ENCODE measurements at places on chromosomes 11 and 22.

DNA sequence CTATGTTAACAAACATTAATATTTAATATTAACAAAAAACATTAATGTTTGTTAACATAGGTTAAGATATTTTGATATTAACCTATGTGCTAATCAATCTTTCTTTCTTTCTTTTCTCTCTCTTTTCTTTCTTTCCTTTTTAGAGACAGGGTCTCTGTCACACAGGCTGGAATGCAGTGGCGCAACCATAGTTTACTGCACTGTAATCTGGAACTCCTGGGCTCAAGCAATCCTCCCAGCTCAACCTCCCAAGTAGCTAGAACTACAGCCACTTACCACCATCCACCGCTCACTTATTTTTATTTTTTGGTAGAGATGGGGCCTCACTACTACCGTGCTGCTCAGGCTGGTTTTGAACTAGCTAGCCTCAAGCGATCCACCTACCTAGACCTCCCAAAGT, 13.2 kb downstream of the SIK3 start:
- peaks cover 63% of the 10 kb centered on the region for H3K4me1 ChIP-seq
- H3K27ac ChIP-seq, result no peak overlapping the region
- no peaks in the 10 kb centered on the region for H3K36me3 ChIP-seq
- H3K27me3 ChIP-seq, result no peaks in the 10 kb centered on the region
- H3K4me3 ChIP-seq, result no peak overlapping the region

DNA sequence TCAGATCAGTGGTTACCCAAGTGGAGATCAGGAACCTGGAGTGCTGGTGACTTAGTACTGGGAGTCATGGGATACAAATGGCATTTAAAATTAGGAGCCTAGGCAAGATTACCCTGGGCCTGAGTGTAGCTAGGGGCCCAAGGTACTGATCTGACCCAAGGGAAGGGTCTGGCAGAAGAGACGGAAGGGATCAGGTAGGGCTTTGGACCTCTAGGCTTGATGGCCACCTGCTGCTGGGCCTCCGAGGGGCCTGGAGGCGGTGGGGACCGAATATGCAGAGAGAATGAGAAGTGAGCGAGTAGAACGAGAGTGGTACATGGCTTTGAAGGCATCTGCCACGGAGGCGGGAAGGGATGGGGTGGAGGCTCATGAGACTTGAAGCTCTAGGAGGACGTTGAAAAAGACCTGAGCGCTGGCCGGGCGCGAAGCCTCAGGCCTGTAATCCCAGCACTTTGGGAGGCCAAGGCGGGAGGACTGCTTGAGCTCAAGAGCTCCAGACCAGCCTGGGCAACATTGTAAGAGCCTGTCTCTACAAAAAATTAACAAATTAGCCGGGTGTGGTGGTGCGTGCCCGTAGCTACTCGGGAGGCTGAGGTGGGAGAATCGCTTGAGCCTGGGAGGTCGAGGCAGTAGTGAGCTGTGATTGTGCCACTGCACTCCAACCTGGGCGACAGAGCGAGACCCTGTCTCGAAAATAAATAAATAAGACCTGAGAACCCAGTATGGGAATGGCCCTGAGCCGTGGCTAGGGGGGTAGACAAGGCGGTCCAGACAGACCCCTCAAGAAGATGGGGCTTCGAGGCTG, 563 bp upstream of the PPIL2 start:
- no peak for DNase-seq
- H3K27me3 ChIP-seq, result no peaks in the 10 kb centered on the region
- peaks cover 18% of the 10 kb centered on the region for H3K4me1 ChIP-seq
- peak overlapping the region; percentile 88 for H3K4me3 ChIP-seq
- H3K36me3 ChIP-seq, result no peaks in the 10 kb centered on the region

DNA sequence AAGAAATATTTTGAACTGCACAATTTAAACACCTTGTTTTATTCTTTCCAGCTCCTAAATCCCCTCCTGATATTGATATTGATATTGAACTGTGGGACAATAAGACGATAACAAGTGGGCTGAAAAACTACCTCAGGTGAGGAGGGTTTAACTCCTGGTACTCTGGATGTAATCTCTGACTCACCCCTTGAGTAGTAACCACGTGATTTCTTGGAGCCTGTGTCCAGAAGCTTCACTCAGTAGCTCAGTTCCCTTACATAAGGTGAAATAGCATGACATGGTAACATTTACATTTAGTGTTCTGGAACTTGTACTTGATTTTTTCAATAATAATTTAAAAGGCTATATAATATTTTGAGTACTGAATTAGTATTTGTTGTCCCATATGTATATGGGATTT, 168.0 kb downstream of the PGR start:
- H3K36me3 ChIP-seq, result peaks cover 45% of the 10 kb centered on the region
- H3K27me3 ChIP-seq, result no peaks in the 10 kb centered on the region
- no peak for DNase-seq
- H3K4me1 ChIP-seq, result no peaks in the 10 kb centered on the region

- no peak overlapping the region for H3K4me3 ChIP-seq
- no peaks in the 10 kb centered on the region for H3K27me3 ChIP-seq
- H3K4me1 ChIP-seq, result no peaks in the 10 kb centered on the region
Observed at GRCh38 chr11:95277868-95278267, 46.9 kb upstream of the SESN3 start.

DNA sequence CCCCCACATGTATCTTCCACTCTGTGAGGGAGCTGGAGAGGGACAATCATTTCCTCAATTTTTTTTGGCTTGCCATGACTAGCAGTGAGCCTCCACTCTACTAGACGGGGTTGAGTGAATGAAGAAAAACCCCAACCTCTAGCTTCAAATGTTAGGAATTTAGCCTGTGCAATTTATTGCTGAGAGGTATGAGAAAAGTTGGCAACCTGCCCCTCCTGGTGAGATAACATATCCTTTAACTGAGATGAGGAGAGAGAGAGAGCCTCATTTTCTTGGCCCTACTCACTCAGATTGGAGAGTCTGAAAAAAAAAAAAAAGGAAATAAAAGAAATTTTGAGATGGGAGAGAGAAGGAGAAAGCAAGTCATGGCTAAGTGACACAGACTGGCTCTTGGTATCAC, 218.2 kb upstream of the CARD18 start:
- H3K4me1 ChIP-seq, result no peaks in the 10 kb centered on the region
- H3K36me3 ChIP-seq, result no peaks in the 10 kb centered on the region
- H3K4me3 ChIP-seq, result no peak overlapping the region
- DNase-seq, result no peak

DNA sequence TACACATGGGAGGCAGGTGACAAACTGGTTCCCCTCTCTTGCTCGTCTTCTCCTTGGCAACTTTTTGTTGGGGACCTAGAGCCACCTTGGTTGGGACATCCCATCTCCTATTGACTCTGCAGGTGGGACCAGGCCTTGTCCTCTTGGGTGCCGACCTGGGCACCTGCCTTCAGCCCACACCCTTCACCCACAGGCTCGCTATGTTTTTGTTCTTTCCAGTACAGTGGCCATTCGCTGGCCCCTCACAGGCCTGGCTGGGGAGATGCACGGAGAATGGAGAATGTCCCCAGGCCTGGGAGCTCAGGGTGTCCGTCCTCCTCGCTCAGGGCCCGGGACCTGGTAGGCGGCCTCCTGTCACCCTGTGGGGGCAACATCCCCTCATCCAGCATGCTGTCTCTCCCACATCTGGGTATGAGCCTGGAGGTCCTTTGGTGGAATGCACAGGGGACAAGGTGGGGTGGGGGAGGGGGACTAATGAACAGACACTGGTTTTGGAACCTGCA, 14.9 kb upstream of the OMP start:
- H3K4me3 ChIP-seq, result no peak overlapping the region
- H3K36me3 ChIP-seq, result no peaks in the 10 kb centered on the region
- H3K4me1 ChIP-seq, result peaks cover 20% of the 10 kb centered on the region
- H3K27ac ChIP-seq, result peak overlapping the region; percentile 21
- no peaks in the 10 kb centered on the region for H3K27me3 ChIP-seq

DNA sequence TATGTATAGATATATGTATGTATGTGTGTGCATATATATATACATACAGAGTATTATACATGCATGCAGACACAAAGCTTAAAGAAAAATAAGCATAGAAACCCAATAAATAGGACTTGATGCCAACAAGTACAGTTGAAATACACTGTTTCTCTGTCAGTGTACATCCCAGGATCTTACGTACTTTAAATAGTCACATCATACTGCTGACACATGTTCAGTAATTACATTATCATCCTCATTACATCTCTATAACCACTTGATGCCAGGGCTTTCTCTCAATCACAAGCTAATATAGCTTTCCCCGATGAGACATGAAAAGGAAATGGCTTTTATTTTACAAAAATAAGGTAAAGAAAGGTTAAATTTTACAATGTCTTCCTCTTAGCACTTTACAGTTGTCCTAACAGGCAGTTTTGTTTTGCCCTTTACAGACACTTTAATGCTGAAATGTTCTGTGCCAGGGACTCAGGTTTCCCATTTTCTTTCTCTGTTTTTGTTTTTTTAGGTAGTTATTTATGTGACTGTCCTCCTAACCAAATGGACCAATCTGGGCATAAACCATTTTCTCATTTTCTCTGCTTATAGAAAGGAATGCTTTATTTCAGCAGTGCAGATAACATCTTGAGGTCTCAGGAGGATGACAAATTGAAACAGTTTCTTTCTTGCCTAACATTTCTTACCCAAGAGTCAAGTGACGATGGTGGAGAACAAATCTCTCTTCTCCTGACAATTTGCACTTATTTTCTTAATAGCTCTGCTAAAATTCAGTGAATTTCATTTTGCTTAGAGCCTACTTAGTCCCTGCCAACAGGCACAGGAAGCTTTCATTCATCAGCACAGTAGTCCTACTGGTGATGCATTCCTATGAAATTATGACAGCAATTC, 350.2 kb downstream of the TTC28 start:
- no peaks in the 10 kb centered on the region for H3K36me3 ChIP-seq
- no peak for DNase-seq
- H3K27ac ChIP-seq, result no peak overlapping the region
- no peaks in the 10 kb centered on the region for H3K27me3 ChIP-seq
- peaks cover 5% of the 10 kb centered on the region for H3K4me1 ChIP-seq

GRCh38 chr11:18669711-18670110, 28.9 kb upstream of the TMEM86A start:
- no peak for DNase-seq
- peaks cover 6% of the 10 kb centered on the region for H3K4me1 ChIP-seq
- H3K27ac ChIP-seq, result no peak overlapping the region
- no peak overlapping the region for H3K4me3 ChIP-seq
- H3K36me3 ChIP-seq, result no peaks in the 10 kb centered on the region

DNA sequence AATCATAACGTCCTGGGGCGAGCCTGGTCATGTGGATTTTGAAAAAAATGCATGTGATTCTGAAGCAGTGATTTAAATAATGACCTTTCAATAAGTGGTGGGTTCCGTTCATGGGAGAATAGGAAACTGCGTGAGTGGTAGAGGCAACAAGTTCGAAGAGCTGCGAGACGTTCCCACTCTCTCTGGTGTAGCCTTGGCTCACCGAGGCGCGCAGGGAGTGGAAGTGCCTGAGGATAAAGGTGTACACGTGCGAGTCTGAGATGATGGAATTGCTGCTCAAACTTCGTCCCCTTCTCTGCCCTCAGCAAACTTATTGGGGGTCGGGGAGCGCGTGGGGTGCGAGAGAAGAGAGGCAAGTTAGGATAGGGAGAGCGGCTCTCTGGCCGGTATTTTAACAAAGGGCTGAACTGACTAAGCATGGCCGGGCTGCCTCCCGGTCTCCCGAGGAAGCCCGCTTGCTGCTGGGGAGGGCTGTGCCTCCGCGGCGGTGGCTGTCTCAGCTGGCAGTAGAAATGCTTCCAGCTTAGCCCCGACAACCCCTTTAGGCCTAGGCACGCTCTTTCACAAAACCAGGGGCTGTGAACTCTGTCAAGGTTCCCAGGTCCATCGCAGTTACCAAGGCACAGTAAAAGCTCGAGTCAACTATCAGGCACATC, 875 bp upstream of the STT3A start:
- H3K4me1 ChIP-seq, result peaks cover 46% of the 10 kb centered on the region
- H3K36me3 ChIP-seq, result no peaks in the 10 kb centered on the region
- DNase-seq, result no peak

DNA sequence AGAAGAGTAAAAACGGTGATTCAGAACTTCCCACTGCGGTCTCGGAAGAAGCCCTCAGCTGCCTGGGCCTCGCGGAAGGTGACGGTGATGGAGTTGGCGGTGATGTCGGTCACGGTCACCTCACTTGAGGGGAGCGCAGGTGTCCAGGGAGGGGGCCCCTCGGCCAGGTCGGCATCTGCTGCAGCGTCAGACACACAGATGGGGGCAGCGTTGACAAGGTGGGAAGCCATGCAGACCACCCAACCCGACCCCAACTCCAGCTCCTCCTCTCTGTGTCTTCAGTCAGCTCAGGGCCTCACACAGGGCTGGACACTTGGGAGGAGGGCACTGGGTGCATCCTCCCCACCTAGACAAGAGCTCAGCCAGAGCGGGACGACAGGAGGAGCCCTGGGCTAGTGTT, 18.6 kb downstream of the CBX7 start:
- no peaks in the 10 kb centered on the region for H3K27me3 ChIP-seq
- no peak overlapping the region for H3K4me3 ChIP-seq
- DNase-seq, result no peak
- H3K4me1 ChIP-seq, result peaks cover 34% of the 10 kb centered on the region
- no peaks in the 10 kb centered on the region for H3K36me3 ChIP-seq
- H3K27ac ChIP-seq, result no peak overlapping the region

DNA sequence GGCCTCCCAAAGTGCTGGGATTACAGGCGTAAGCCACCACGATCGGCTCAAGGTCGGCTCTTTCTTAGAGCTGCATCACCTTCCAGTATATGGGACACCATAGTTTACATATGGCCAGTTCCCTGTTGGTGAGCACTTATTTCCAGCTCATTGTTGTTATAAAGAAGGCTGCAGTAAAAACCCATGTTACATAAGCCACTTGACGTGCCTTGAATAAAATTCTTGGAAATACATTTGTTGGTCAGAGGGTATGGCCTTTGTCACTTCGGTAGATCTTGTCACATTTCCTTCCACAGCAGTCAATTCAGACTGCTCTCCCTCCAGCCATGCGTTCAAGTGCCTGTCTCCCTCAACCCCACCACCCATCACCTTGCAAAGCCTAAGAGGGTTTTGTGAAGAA, 92.9 kb downstream of the PRR5L start:
- no peak overlapping the region for H3K27ac ChIP-seq
- H3K36me3 ChIP-seq, result no peaks in the 10 kb centered on the region
- H3K4me3 ChIP-seq, result no peak overlapping the region
- no peaks in the 10 kb centered on the region for H3K27me3 ChIP-seq
- peaks cover 7% of the 10 kb centered on the region for H3K4me1 ChIP-seq

Data from esophagus squamous epithelium (tissue), 5 donors.